ENCODE measurements at places on chromosomes 12 and 14. TPM values are rescaled to one million over a fixed set of nuclear protein-coding genes. Genes with fewer than 3 reads are reported as not detected.

GRCh38 chr12:21223930-21224329, 92.9 kb downstream of the SLCO1B1 start:
- H3K4me3 ChIP-seq = no peak overlapping the region
- DNase-seq = no peak
- no peak overlapping the region for H3K27ac ChIP-seq
- peaks cover 21% of the 10 kb centered on the region for H3K27me3 ChIP-seq
- no peaks in the 10 kb centered on the region for H3K4me1 ChIP-seq

GRCh38 chr12:66971816-66972215, 292.9 kb upstream of the GRIP1 start:
- H3K36me3 ChIP-seq = no peaks in the 10 kb centered on the region
- no peak overlapping the region for H3K4me3 ChIP-seq
- DNase-seq = no peak
- H3K4me1 ChIP-seq = peaks cover 4% of the 10 kb centered on the region

- H3K4me3 ChIP-seq = no peak overlapping the region
- H3K27me3 ChIP-seq = no peaks in the 10 kb centered on the region
- H3K4me1 ChIP-seq = no peaks in the 10 kb centered on the region
- no peak overlapping the region for H3K27ac ChIP-seq
- DNase-seq = peak; percentile 51
Observed at GRCh38 chr14:59836116-59836515, 34.5 kb downstream of the RTN1 start.

DNA sequence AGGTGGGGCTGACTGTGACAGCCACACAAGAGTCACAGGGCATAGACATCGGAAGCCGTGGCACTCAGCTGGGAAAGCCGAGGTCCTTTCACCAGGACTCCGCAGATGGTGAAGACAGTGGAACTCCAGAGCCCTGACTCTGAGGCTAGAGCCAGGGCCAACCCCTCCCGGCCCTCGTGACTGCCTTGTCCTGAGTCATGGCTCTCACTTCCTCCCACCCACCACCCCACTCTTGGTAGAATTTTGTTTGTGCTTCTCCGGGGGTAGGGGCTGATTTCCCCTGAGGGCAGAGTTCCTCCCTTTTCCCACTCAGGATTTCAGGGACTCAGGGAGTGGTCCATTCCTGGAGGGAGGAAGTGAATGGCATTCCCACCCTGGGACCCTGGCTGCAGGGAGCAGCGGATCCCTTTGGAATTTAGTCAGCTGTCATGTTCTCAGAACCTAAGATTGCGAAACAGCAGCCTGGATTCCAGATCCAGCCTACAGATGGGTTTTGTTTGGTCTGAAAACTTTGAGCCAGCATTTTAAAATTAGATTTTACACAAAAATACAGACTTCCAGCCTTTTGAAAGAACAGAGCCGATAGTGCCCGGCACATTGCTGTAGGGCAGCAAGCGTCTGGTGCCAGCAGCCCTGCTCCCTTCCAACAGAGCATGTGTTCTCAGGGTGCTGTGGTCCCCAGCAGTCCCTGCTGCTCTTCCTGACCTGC, 50.7 kb downstream of the TPCN1 start:
- no peaks in the 10 kb centered on the region for H3K27me3 ChIP-seq
- H3K4me3 ChIP-seq = no peak overlapping the region
- H3K27ac ChIP-seq = peak overlapping the region; percentile 67
- H3K4me1 ChIP-seq = peaks cover 16% of the 10 kb centered on the region

DNA sequence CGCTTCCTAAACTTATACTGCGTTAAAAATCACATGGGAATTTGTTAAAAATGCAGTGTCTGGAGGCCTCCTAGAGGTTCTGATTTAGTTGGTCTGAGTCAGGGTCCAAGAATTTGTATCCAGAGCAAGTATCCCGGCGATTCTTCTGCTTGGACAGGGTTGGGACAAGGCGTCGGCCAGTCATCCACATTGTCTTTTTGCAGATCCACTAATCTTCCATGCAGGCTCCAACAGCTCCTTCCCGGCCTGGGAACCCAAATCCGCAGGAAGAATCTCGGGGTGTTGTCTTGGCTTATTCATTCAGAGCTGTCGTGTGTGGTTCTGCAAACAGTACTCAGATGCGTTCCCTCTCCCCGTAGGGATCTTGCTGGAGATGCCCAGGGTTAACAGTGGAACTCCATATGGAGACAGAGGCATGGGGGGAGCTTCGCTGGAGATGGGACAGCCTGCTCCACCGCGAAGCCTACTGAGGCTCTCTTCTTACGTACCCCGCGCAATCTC, 25.3 kb downstream of the GPRC5D start:
- no peaks in the 10 kb centered on the region for H3K27me3 ChIP-seq
- peaks cover 15% of the 10 kb centered on the region for H3K4me1 ChIP-seq
- H3K36me3 ChIP-seq = no peaks in the 10 kb centered on the region
- DNase-seq = no peak
- H3K4me3 ChIP-seq = peak overlapping the region; percentile 75

- H3K36me3 ChIP-seq = no peaks in the 10 kb centered on the region
- peak overlapping the region; percentile 16 for H3K27ac ChIP-seq
- no peak overlapping the region for H3K4me3 ChIP-seq
- DNase-seq = no peak
- H3K27me3 ChIP-seq = no peaks in the 10 kb centered on the region
- peaks cover 26% of the 10 kb centered on the region for H3K4me1 ChIP-seq
Observed at GRCh38 chr14:50362764-50363713, 33.6 kb downstream of the CDKL1 start.

GRCh38 chr14:52124791-52125684, 56.2 kb upstream of the NID2 start:
- peak; percentile 46 for DNase-seq
- no peaks in the 10 kb centered on the region for H3K36me3 ChIP-seq
- H3K4me1 ChIP-seq = peaks cover 6% of the 10 kb centered on the region
- no peak overlapping the region for H3K27ac ChIP-seq

DNA sequence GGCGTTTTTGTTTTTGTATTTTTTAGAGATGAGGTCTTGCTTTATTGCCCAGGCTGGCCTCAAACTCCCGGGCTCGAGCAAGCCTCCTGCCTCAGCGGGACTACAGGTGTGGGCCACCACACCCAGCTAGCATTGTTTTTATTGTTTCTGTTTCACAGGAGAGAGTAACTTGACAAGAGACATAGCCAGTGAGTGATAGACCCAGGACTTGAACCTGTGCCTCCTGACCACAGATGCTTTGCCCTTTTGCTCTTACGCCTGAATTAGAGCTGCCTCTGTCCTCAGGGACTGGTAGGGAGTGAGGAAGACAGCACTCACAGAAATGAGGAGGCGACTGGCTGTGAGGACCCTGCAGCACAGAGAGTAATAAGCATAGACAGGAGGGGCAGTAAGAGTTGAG, 2.3 kb downstream of the EVL start:
- peaks cover 21% of the 10 kb centered on the region for H3K4me1 ChIP-seq
- H3K27me3 ChIP-seq = no peaks in the 10 kb centered on the region
- no peak for DNase-seq
- no peaks in the 10 kb centered on the region for H3K36me3 ChIP-seq

- no peak overlapping the region for H3K27ac ChIP-seq
- H3K4me1 ChIP-seq = peaks cover 13% of the 10 kb centered on the region
- DNase-seq = no peak
- peaks cover 16% of the 10 kb centered on the region for H3K36me3 ChIP-seq
- no peak overlapping the region for H3K4me3 ChIP-seq
Observed at GRCh38 chr12:50661300-50662115, 102.4 kb upstream of the ATF1 start.

GRCh38 chr12:66859751-66860440, 181.0 kb upstream of the GRIP1 start:
- no peaks in the 10 kb centered on the region for H3K4me1 ChIP-seq
- no peak for DNase-seq
- no peak overlapping the region for H3K27ac ChIP-seq
- H3K36me3 ChIP-seq = no peaks in the 10 kb centered on the region

DNA sequence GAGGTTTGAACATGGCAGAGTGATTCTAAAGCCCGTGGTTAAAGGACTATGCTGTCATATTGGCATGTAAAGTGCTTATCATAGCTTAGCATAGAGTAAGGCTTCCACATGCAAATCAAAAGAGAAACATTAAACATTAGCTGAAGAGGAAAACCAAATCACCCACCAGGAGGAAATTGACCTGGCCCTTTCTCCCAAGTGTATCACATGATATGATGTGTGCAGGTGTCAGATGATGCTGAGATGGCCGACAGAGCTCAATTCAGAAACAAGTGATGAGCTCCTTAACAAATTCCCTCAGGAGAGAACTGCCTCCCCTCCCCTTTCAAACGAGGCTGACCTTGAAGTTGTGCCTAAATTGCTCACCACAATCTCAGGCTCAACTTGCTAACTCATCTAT, 217.1 kb upstream of the BTG1 start:
- DNase-seq = no peak
- H3K27me3 ChIP-seq = no peaks in the 10 kb centered on the region

- peak; percentile 95 for DNase-seq
- peaks cover 39% of the 10 kb centered on the region for H3K36me3 ChIP-seq
- H3K4me3 ChIP-seq = peak overlapping the region; percentile 79
- peaks cover 59% of the 10 kb centered on the region for H3K4me1 ChIP-seq
- H3K27ac ChIP-seq = peak overlapping the region; percentile 89
Observed at GRCh38 chr12:55933169-55933798, 2.3 kb downstream of the DGKA start.

DNA sequence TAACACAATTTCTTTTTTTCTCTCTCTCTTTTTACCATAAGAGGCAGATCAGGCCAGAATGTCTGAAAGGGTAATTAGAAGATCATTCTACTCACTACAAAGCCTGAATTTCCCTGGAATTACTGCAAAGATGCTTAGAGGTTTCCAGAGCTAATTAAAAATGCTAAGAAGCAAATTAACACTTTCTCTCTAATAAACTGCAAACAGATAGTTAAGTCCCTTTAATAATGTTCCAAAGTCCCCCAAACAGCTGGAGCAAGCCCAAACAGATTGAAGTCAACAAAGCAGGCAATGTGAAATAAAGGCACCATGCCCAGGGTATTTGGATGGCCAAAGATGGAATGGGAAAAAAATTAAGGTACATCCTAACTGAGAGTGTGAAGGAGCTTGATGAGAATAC, 208.8 kb upstream of the LRFN5 start:
- H3K4me1 ChIP-seq = no peaks in the 10 kb centered on the region
- H3K27ac ChIP-seq = no peak overlapping the region
- no peak for DNase-seq
- no peak overlapping the region for H3K4me3 ChIP-seq
- H3K36me3 ChIP-seq = no peaks in the 10 kb centered on the region

- H3K4me1 ChIP-seq = no peaks in the 10 kb centered on the region
- H3K4me3 ChIP-seq = no peak overlapping the region
- no peaks in the 10 kb centered on the region for H3K36me3 ChIP-seq
- peaks cover 36% of the 10 kb centered on the region for H3K27me3 ChIP-seq
- no peak overlapping the region for H3K27ac ChIP-seq
Observed at GRCh38 chr14:39984323-39984722, 552.1 kb upstream of the FBXO33 start.

GRCh38 chr12:95473231-95473883, 595 bp upstream of the METAP2 start:
- peaks cover 12% of the 10 kb centered on the region for H3K4me1 ChIP-seq
- DNase-seq = peak; percentile 62
- peak overlapping the region; percentile 90 for H3K4me3 ChIP-seq
- H3K27me3 ChIP-seq = no peaks in the 10 kb centered on the region
- H3K36me3 ChIP-seq = peaks cover 26% of the 10 kb centered on the region

- peak; percentile 18 for DNase-seq
- H3K4me3 ChIP-seq = peak overlapping the region; percentile 77
- no peak overlapping the region for H3K27ac ChIP-seq
- H3K27me3 ChIP-seq = no peaks in the 10 kb centered on the region
Observed at GRCh38 chr14:24233538-24233866, 773 bp downstream of the GMPR2 start.

DNA sequence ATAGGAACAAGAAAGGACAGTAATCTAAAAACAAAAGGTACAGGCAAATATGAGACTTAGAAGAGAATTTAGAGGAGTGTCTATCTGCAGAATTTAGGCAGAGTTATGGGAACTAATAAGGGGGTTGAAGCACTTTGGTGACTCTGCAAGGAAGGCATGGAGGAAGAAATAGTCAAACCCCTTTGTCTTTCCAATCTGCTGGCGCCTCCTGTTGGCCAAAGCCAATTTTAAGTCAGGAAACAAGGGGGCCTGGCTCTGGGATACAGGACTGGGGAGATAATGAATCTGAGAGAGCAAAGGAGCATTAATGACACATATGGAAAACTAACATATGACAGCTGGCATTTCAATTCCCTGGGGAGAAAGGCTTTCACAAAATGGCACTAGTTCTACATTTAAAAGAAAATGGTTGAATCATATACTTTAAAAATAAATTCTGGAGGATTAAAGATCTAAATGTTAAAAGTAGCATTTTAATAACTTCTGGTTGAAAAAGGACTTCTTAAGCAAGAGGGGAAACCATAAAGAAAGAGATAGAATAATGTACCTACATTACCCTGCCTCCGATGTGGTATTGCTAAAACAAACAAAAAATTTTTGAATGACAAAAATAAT, 48.5 kb upstream of the CSRP2 start:
- peak; percentile 63 for DNase-seq
- peaks cover 30% of the 10 kb centered on the region for H3K27me3 ChIP-seq
- H3K4me3 ChIP-seq = no peak overlapping the region
- H3K36me3 ChIP-seq = no peaks in the 10 kb centered on the region

KRT79 gene
- not detected for total RNA-seq

SAMD15 gene
- 0.86 TPM for total RNA-seq

TCL1B gene
- total RNA-seq = not detected

KRT85 gene
- total RNA-seq = not detected

CCDC196 gene
- not detected for total RNA-seq

TGFB3 gene
- total RNA-seq = 1.1 TPM

KCTD10 gene
- total RNA-seq = 44.9 TPM

PZP gene
- total RNA-seq = not detected

LRRC43 gene
- not detected for total RNA-seq
